Endothelial cell (in vitro differentiated cells): ENCODE measurements at places on chromosomes 6 and 20.

- DNase-seq = no peak
- H3K27ac ChIP-seq = no peak overlapping the region
- H3K36me3 ChIP-seq = peaks cover 10% of the 10 kb centered on the region
- no peaks in the 10 kb centered on the region for H3K27me3 ChIP-seq
- no peak overlapping the region for H3K4me3 ChIP-seq
These were observed 28.7 kb upstream of the ECI2 start for GRCh38 chr6:4164117-4164442.

DNA sequence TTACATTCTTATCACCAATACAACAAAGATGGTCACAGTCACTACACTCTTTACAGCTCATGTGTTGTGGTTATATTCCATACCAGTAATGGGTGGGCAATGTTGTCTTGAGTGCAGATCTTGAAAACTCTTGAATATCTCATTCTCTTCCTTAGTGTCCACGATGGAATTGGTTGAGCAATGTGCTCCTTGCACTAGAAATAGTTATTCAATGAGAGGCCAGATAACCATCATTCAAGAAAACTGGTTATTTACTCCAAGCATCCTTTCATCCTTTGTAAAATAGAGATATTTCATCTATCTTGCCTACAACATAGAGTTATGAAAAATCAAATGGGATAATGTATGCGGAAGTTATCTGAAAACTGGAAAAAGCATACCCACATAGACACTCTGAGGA, 215.9 kb downstream of the ARHGAP18 start:
- peaks cover 2% of the 10 kb centered on the region for H3K27me3 ChIP-seq
- no peak overlapping the region for H3K27ac ChIP-seq
- DNase-seq = no peak
- no peak overlapping the region for H3K4me3 ChIP-seq
- peaks cover 23% of the 10 kb centered on the region for H3K4me1 ChIP-seq
- H3K36me3 ChIP-seq = no peaks in the 10 kb centered on the region

DNA sequence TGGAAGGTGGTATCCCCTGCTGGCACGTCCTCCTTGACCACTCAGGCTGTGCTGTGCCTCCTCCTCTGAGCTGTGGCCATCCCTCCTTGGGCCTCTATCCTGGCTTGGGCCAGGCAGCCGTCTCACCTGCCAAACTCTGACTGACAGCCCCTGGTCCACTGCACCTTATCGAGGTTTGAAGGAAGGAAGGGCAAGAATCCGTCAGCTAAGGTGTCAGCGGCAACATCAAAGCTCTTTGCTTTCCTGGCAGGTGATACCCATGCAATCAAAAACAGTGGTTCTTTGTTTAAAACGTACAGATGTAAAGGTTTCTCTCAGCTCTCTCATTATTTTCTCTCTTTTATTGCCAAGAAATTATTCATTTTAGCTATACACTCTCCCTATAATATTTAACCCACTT, 203.9 kb downstream of the TBXT start:
- H3K27me3 ChIP-seq = no peaks in the 10 kb centered on the region
- no peak overlapping the region for H3K4me3 ChIP-seq
- H3K27ac ChIP-seq = no peak overlapping the region
- H3K4me1 ChIP-seq = no peaks in the 10 kb centered on the region
- no peak for DNase-seq

DNA sequence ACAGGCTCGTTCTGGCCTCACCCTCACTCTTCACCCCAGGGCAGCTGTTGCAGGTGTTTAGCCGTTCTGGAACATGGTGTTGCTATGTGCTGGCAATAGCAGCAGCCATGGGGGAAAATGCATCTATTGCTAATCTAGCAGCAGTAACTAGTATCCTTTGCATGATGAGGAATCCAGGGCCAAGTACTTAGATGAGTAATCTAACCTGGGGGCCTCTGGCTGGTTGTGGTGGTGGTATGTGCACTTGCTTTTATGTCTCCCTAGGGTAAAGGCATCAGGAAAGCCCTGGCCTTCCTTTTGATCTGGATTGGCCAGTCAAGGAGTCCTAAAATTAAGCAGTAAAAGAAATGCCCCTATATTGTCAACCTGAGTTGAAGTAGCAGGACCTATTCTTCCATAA, 594.5 kb upstream of the MAP3K7 start:
- H3K27me3 ChIP-seq = no peaks in the 10 kb centered on the region
- no peak overlapping the region for H3K4me3 ChIP-seq
- H3K36me3 ChIP-seq = no peaks in the 10 kb centered on the region
- DNase-seq = no peak
- no peaks in the 10 kb centered on the region for H3K4me1 ChIP-seq

DNA sequence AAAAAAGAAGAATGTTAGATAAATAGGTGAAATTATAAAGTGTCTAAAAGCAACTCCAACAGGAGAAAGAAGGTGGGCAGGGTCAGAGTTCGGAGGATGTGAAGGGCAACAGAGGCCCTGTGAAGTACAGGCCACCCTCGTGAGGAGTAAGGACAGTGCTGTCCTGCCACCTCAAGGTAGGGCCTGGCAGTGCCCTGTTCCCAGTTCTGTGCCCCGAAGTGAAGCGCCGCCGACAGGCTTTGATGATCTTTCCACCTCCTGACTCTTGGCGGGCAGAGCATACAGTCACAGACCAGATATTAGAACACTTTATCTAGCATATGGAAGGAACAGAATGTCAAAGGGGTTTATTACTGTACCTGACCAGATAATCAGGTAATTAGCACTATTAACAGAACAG, 75.8 kb downstream of the GJA10 start:
- no peak for DNase-seq
- H3K27me3 ChIP-seq = peaks cover 3% of the 10 kb centered on the region
- H3K36me3 ChIP-seq = no peaks in the 10 kb centered on the region
- no peaks in the 10 kb centered on the region for H3K4me1 ChIP-seq

GRCh38 chr20:37969949-37970855, 63.1 kb downstream of the TTI1 start:
- no peak overlapping the region for H3K4me3 ChIP-seq
- H3K27ac ChIP-seq = no peak overlapping the region
- peaks cover 6% of the 10 kb centered on the region for H3K27me3 ChIP-seq

GRCh38 chr20:53903652-53903987, 166.8 kb downstream of the BCAS1 start:
- no peak overlapping the region for H3K27ac ChIP-seq
- H3K4me3 ChIP-seq = no peak overlapping the region
- DNase-seq = no peak
- H3K27me3 ChIP-seq = peaks cover 2% of the 10 kb centered on the region
- peaks cover 30% of the 10 kb centered on the region for H3K4me1 ChIP-seq

DNA sequence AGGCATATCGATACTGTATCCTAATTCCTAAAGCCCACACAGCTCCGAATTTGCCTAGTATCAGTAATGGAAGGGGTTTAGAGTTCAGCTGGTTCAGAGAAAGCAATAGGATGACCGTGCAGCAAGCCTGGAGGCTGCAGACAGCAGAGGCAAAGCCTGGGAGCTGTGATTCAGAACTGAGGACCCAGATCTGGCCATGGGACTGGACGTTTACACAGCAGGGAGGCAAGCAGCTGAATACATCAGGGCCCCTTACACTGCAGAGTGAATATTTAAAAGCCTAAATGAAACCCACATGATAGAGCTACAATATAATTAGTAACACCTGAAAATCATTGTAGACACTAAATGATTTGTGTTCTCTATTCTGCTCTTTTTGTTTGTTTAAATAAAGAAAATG, 38.0 kb downstream of the ELOVL2 start:
- peaks cover 14% of the 10 kb centered on the region for H3K4me1 ChIP-seq
- DNase-seq = no peak
- H3K27me3 ChIP-seq = peaks cover 5% of the 10 kb centered on the region
- H3K36me3 ChIP-seq = no peaks in the 10 kb centered on the region

DNA sequence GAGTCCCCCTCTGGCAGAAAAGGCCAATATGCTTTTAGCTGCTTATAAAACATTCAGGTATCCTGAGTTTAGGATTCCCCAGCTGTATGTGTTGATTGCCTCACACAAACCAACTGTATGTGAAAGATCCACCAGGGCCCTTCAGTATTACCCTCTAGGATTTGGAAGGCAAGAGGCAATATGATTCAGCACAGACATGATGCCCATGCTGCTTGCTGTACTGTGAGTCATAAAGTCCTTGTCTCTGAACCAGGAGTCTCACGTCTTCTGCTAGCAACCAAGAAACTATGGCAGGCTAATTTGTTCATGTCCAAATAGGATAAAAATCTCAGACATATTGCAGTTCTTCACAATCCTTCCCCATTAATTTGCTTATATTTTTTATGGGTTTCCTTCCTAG, 789.2 kb upstream of the SLC35B3 start:
- no peak overlapping the region for H3K27ac ChIP-seq
- DNase-seq = no peak
- H3K36me3 ChIP-seq = no peaks in the 10 kb centered on the region
- no peaks in the 10 kb centered on the region for H3K27me3 ChIP-seq

- no peak for DNase-seq
- no peaks in the 10 kb centered on the region for H3K4me1 ChIP-seq
- no peak overlapping the region for H3K4me3 ChIP-seq
- H3K27me3 ChIP-seq = peaks cover 6% of the 10 kb centered on the region
- H3K27ac ChIP-seq = no peak overlapping the region
These were observed 95.6 kb downstream of the SNX5 start for GRCh38 chr20:17872959-17873358.

GRCh38 chr6:4274382-4275082, 139.2 kb upstream of the ECI2 start:
- no peak overlapping the region for H3K27ac ChIP-seq
- no peak for DNase-seq
- no peaks in the 10 kb centered on the region for H3K27me3 ChIP-seq
- no peaks in the 10 kb centered on the region for H3K4me1 ChIP-seq

DNA sequence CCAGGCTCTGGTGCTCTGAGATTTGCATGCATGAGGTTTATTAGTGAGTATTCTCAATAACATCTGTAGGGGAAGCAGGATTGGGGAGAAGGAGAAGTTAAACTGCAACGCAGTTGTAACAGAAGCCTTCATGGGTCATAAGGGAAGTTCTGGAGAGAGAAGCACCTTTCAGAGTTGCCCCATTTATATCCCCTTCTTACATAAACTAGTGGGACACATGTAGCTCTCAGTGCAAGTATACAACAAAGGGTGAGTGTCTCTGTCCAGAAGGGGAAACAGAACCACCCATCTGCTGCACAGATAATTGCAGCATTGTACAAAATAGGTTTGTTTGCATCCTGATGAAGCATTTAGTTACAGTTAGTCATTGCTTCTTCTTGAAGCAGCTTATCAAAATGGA, 4.3 kb upstream of the ADGB start:
- H3K27ac ChIP-seq = no peak overlapping the region
- H3K4me1 ChIP-seq = peaks cover 4% of the 10 kb centered on the region
- peaks cover 3% of the 10 kb centered on the region for H3K27me3 ChIP-seq
- no peak overlapping the region for H3K4me3 ChIP-seq

DNA sequence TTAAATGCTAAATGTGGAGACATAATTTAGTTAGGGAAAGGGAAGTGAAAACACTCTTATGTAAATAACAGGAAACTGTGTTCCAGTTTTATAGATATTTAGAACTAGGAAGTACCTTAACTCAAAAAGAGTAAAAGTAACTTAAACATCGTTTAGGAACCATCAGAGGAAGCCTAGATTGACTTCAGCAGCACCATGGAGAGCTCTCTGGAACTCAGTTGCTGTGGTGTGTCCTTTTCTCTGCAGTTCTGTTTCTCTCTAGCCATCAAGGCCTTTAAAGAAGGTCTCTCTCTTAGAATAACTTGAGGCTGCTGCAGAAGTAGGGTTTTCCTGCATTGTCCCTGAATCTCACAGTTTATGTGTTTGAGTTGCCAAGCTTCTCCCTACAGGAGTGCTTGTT, 26.9 kb downstream of the CLVS2 start:
- no peaks in the 10 kb centered on the region for H3K36me3 ChIP-seq
- H3K27me3 ChIP-seq = no peaks in the 10 kb centered on the region
- H3K4me3 ChIP-seq = no peak overlapping the region

DNA sequence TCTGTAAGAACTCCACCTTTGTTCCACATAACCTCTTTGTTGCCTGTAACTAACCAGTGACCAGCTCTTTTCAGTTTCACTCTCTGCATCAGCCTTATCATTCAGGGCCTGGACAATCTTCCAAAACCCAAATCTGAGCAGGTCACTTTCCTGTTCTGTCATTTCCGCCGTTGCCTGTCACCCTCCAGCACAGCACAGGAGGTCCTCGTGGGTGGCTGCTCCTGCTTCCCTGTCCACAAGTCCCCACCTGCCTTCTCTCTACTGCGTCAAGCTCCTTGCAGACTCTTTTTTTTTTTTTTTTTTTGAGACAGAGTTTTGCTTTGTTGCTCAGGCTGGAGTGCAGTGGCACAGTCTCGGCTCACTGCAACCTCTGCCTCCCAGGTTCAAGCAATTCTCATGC, 73.9 kb downstream of the MTHFD1L start:
- H3K27me3 ChIP-seq = peaks cover 1% of the 10 kb centered on the region
- H3K4me1 ChIP-seq = peaks cover 6% of the 10 kb centered on the region
- no peak for DNase-seq
- no peak overlapping the region for H3K4me3 ChIP-seq
- H3K36me3 ChIP-seq = peaks cover 38% of the 10 kb centered on the region

DNA sequence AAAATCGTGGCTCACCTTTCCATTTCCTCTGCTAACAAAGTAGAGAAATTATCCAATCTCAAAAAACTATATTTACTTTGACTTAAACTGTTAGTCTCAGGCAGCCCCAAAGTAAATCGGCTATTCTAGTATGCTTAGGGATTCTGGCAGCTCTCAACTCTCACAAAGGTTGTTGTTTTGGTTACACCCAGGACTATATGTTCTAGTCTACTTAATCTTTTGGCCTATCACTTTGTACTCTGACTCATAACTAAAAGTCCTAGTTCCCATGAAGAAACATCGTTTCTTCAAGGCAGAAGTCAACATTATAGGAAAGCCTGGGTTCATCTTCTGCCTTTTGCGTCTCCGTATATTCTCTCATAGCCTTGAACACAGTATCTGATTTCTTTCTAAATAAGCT, 42.3 kb downstream of the MYLK4 start:
- no peak overlapping the region for H3K4me3 ChIP-seq
- H3K27me3 ChIP-seq = no peaks in the 10 kb centered on the region
- no peaks in the 10 kb centered on the region for H3K4me1 ChIP-seq
- DNase-seq = no peak
- H3K27ac ChIP-seq = no peak overlapping the region

GRCh38 chr6:89284081-89284480, 31.0 kb downstream of the GABRR2 start:
- H3K36me3 ChIP-seq = no peaks in the 10 kb centered on the region
- no peak for DNase-seq
- peaks cover 4% of the 10 kb centered on the region for H3K27me3 ChIP-seq
- H3K27ac ChIP-seq = no peak overlapping the region
- H3K4me1 ChIP-seq = peaks cover 4% of the 10 kb centered on the region

DNA sequence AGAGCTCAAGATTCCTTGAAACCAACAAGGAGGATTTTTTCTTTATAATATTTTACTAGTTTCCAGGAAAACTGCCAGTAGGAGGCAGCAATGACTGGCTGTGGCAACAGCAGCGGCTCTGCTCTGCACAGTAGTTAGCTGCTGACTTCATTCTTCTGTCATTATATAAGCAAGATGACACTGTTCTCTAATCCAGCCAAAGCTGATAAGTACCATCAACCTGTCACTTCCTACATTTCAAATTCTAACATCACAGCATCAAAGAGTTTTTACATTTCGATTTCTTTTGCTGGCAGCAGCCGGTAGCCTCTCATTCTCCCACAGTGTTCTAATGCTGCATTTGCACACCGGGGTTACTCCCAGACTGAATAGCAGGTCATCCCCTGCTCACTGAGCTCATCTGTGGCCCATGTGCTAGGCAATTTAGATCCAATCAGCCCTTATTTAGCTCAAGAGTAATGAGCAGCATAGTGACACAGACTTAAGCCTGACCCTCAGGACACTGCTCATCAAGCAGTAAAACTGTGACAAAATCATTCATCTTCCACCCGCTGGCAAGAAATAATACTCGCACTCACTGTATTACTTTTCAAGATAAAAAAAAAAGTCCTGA, 67.8 kb downstream of the MMS22L start:
- H3K36me3 ChIP-seq = no peaks in the 10 kb centered on the region
- no peak overlapping the region for H3K27ac ChIP-seq
- H3K4me3 ChIP-seq = no peak overlapping the region
- peak; percentile 40 for DNase-seq
- no peaks in the 10 kb centered on the region for H3K27me3 ChIP-seq
